Tibial artery (tissue), 4 donors: ENCODE measurements at places on chromosomes 7 and 10.

DNA sequence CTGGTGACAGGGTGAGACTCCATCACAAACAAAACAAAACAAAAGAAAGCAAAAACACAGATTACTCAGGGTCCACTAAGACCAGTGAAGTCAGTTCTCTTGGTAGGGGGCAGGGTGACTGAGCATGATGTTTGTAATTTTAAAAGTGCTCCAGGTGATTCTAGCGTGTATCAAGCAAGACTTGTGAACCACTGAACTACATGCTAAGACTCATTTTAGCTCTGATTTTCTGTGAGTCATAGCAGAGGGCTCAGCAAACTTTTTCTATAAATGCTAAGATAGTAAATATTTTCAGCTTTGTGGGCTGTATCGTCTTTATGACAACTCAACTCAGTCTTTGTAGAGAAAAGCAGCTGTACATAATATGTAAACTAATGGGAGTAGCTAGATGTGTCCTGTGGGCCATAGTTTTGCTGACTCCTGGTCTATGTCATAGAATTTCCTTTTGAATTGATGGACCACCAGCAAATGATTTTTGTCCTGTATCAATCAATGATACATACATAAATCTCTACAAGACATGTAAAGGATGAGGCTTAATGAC is 141.3 kb downstream of the CFTR start:
- H3K36me3 ChIP-seq: no peaks in the 10 kb centered on the region
- H3K4me3 ChIP-seq: no peak overlapping the region
- no peaks in the 10 kb centered on the region for H3K27me3 ChIP-seq
- H3K27ac ChIP-seq: no peak overlapping the region
- no peaks in the 10 kb centered on the region for H3K4me1 ChIP-seq

GRCh38 chr7:104264285-104264684 is 56.5 kb upstream of the ORC5 start:
- no peak overlapping the region for H3K4me3 ChIP-seq
- no peaks in the 10 kb centered on the region for H3K27me3 ChIP-seq
- no peak for DNase-seq
- H3K27ac ChIP-seq: no peak overlapping the region
- no peaks in the 10 kb centered on the region for H3K4me1 ChIP-seq
- no peaks in the 10 kb centered on the region for H3K36me3 ChIP-seq

GRCh38 chr7:4144811-4145510 is 537.1 kb upstream of the FOXK1 start:
- no peaks in the 10 kb centered on the region for H3K36me3 ChIP-seq
- H3K27me3 ChIP-seq: no peaks in the 10 kb centered on the region
- DNase-seq: peak; percentile 36
- no peak overlapping the region for H3K27ac ChIP-seq

GRCh38 chr7:83872501-83872900 is 223.6 kb upstream of the SEMA3E start:
- H3K27me3 ChIP-seq: no peaks in the 10 kb centered on the region
- H3K4me3 ChIP-seq: no peak overlapping the region
- no peaks in the 10 kb centered on the region for H3K36me3 ChIP-seq
- H3K4me1 ChIP-seq: no peaks in the 10 kb centered on the region
- H3K27ac ChIP-seq: no peak overlapping the region

DNA sequence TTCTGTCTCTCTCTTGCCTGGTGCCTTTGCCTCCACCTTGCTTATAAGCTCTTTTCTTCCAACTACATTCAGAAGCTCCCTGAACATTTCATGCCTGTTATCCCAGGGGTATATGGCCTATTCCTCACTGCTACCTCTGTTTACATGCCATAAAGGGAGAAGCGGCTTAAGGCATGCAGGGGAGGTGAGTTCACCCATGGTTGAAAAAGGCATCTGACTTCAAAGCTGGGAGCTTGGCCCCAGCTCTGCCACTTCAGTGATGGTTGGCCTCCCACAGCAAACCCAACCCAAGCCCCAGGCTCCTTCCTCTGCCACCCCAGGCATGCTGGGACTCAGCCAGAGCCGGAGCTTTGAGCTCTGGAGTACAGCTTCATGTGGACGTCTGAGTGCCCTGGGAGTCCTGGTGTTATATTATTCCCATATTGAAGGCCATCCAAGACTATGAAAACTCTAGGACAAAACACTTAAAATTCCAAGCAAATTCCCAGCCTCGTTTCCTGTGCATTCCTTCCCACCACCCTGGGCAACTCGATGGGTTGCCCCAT is 468.6 kb upstream of the ZMIZ1 start:
- DNase-seq: no peak
- no peaks in the 10 kb centered on the region for H3K4me1 ChIP-seq

DNA sequence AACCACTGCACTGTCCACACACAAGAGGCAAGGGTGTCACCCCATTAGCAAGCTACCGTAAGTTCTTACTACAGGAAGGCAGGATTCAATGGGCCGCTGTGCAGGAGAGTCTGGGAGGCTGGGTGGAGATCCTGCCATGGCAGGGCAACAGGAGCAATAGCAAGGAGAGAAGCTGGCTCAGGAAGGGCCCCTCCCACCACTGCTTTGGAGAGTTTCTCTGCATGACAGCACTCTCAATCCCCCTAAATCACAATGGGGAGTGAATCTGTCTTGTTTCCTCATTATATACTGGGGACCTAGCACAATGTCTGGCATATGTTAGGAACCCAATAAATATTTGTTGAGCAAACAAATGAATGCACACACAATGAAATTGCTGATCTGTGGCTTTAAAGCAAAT is 83.2 kb upstream of the SFMBT2 start:
- H3K27me3 ChIP-seq: peaks cover 9% of the 10 kb centered on the region
- no peak for DNase-seq
- H3K4me1 ChIP-seq: no peaks in the 10 kb centered on the region
- no peak overlapping the region for H3K27ac ChIP-seq
- no peak overlapping the region for H3K4me3 ChIP-seq

DNA sequence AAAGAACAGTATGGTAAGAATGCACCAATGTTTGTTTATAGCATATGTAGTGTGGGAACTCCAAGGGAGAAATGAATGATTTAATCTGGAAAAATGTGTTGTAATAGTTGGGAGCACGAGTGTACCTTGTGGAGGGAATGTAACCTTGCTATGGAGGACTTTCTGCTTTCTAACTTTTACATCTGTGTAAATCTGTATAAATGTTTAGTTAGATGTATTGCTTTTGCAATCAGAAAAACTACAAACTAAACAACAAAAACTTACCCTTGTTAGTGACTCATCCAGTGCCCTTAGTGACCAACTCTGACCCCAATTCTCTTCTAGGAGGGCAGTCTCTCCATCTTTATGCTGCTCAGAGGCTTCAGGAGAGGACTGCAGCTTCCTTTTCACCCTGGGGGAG is 89.3 kb downstream of the CCNY start:
- DNase-seq: no peak
- H3K36me3 ChIP-seq: no peaks in the 10 kb centered on the region
- H3K4me1 ChIP-seq: peaks cover 29% of the 10 kb centered on the region
- no peak overlapping the region for H3K4me3 ChIP-seq

GRCh38 chr7:16242920-16243319 is 178.4 kb downstream of the CRPPA start:
- no peak overlapping the region for H3K27ac ChIP-seq
- H3K4me3 ChIP-seq: no peak overlapping the region
- DNase-seq: no peak
- no peaks in the 10 kb centered on the region for H3K4me1 ChIP-seq
- H3K27me3 ChIP-seq: no peaks in the 10 kb centered on the region

DNA sequence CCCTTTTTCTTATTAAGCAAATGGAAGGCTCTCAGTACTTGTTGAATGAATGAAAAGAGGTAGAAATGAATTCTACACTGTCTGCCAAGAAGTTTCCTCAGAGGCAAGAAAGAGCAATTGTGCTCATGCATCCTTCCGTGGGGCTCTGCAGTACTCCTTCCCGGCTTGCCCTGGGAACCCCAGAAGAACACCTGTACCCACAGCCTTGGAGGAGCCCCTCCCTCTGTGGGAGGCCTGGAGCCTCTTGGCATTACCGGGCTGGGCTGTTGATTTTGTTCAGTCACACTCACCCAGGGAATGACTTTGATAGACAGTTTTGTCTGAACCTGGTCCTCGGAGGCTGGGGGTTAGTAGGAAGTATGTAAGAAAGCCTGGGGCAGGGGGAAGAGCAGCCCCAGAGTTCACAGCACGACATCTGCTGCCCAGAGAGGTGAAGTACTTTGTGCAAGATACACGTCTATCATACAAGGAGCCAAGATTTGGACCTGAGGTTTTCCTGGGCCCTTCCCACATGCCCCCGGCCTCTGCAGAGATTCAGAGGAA is 134.8 kb upstream of the GDF10 start:
- H3K4me1 ChIP-seq: no peaks in the 10 kb centered on the region
- no peak for DNase-seq
- H3K4me3 ChIP-seq: peak overlapping the region; percentile 36
- H3K27ac ChIP-seq: peak overlapping the region; percentile 81
- no peaks in the 10 kb centered on the region for H3K27me3 ChIP-seq
- H3K36me3 ChIP-seq: no peaks in the 10 kb centered on the region

DNA sequence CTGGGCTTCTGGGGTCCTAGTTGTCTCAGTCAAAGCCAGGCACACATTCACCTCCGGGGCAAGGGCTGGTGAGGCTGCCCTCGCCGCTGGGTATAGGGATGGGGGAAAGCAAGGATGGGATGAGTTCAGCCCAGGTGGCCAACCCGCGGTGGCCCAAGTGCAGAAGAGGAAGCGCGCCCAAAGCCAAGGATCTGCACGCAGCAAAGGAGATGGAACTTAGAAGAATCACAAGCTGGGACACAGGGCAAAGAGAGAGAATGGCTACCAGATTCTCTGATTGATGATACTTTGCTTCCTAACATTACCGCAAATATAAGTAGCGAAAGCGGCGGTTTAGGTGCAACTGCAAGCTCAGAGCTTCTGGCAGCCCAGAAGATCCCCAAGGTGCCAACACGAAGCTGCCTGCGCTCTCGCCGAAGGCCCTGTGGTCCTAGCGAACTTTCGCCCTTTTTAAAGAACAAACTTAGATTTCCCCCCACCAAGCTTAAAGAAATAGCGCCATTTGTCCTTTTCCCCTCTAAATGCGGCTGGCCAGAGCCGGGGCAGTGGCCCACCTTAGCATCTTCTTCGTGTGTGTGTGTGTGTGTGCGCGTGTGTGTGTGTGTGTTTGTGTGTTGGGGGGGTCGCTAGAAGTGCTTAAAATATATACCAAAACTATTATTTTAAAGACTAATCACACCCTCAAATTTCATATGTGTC is 927 bp upstream of the MKX start:
- no peak for DNase-seq
- peak overlapping the region; percentile 99 for H3K27ac ChIP-seq
- H3K36me3 ChIP-seq: no peaks in the 10 kb centered on the region
- peaks cover 11% of the 10 kb centered on the region for H3K4me1 ChIP-seq

- H3K27ac ChIP-seq: no peak overlapping the region
- H3K4me3 ChIP-seq: no peak overlapping the region
- no peaks in the 10 kb centered on the region for H3K36me3 ChIP-seq
- no peaks in the 10 kb centered on the region for H3K4me1 ChIP-seq
- no peak for DNase-seq
These were observed 409.8 kb downstream of the LRMDA start for GRCh38 chr10:75841266-75841665.

DNA sequence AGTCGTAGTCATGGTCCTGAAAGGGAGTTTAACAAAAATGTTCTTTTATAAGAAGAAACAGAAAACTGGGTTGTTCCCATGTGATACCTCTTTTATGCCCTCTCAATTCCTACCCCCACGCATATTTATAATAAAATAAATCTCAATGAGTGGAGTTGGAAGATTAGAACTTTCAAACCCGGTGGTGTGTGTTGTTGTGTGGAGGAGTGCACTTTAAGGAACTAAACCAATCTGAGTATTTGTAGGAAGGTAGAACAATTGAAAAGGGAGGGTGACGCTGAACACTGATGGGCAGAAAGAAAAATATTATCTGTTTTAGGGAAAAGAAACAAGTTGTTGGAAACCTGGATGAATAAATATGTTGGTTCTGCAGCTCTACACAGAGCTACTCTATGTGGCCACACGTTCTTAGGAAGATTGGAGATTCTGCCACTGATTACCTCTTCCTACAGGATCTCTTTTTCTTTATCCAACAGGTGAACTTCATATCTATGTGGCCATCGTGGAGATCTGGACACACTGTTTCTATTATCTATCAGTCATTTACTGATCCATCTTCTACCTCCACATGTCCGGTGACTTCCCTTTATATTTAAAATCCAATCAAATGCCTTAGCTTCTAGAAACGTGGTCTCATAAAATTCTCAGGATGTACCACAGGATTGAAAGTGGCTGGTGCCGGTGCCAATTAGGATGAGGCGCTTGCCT is 13.1 kb upstream of the GATA3 start:
- H3K27ac ChIP-seq: no peak overlapping the region
- H3K4me3 ChIP-seq: no peak overlapping the region
- H3K4me1 ChIP-seq: peaks cover 46% of the 10 kb centered on the region
- H3K27me3 ChIP-seq: no peaks in the 10 kb centered on the region
- no peaks in the 10 kb centered on the region for H3K36me3 ChIP-seq
